ENCODE measurements at places on chromosomes 5 and 9.

DNA sequence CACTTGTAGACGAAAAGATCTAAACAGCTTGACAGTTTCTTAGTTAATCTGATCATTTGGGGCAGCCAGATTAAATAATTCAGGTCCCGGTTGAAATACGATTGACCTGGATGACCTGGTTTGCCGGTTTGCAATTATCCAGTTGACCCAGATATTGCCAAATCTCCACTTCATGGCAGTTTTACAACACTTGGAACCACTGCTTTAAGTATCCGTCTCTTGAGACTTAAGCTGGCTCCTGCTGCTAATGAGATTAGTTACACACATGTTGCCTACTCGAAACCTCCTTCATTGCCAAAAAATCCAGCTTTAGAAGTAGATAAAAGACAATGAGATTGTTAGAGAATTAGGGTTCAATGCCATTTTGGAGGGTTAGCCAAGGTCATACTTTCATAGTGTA lies 136.2 kb upstream of the HAPLN1 start:
- no peak for DNase-seq

DNA sequence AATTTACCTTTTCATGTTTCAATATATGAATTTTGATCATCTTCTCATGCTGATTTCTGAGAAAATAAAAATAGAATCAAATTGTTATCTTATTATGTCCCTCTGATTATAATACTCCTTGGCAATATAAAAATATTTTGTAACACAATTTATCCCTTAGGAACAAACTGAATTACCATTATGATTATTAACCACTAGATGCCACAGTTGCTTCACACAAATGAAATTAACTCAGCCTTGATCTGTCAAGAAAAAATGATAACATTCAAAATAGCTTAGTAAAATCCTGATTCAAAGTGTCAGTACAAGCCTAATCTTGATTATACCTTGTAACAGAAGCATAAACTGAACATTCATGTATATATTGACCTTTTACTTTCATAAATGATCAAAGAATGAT lies 4.8 kb upstream of the CHSY3 start:
- DNase-seq: no peak

DNA sequence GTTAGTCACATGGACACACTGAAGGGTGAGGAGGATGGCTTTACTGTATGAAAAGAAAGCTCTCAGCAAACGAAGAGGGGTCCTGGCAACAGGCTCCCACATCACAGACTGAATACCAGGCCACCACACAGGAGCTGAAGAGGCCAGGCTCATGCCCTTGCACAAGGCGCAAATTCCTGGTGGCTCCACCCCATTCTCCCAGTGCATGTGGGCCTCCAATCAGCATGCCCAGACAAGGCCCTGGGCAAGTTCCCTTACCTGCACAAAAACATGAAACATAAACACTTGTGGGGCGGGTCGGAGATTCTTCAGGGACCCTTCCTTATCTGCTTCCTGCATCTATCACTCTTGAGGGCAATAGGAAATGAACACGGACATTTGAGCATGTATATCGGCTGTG lies 935.8 kb upstream of the EDIL3 start:
- no peak for DNase-seq

DNA sequence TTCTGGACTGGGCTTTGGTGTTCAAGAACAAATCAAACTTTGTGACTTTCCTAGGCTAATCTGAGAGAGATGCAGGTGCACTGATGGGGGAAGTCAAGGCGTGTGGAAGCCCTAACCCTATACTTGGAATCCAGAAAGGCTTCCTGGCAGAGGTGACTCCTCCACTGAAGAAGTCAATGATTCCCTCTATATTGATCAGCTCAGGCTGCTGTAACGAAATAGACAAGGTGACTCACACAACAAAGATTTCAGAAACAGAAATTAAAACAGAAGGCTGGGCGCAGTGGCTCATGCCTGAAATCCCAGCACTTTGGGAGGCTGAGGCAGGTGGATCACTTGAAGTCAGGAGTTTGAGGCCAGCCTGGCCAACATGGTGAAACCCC lies 69.6 kb upstream of the GGTA1 start:
- DNase-seq: no peak

GRCh38 chr5:65480306-65480865 lies 1.3 kb downstream of the ADAMTS6 start:
- DNase-seq: peak; percentile 15

DNA sequence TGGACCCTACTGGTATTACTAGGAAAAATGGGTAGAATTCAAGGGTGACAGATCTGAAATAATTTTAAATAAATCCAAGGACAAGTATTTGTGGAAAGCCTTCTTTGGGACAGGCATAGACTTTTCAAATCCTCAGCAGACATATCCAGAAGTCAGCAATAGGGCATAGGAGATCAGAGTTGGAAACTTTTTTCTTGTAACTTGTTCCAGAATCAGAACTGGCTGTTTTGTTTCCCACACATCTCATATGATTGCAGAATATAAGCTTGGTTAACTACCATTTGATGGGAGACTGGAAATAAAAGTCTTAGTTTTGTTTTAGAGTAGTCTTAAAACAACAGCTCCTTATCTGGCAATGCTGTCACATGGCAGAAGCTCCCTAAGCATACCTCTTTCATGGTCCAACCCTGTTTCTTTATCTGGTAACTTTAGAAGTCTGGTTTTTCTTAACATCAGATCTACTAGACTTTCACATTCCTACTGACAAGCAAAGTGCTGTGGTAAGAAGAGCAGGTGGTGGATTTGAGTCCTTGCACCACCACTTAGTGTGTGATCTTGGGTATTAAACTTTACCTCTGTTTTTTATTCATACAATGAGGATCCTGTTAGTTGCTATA lies 25.1 kb downstream of the XRCC4 start:
- no peak for DNase-seq

- DNase-seq: no peak
Observed at GRCh38 chr5:158883502-158883901, 216.2 kb downstream of the EBF1 start.

DNA sequence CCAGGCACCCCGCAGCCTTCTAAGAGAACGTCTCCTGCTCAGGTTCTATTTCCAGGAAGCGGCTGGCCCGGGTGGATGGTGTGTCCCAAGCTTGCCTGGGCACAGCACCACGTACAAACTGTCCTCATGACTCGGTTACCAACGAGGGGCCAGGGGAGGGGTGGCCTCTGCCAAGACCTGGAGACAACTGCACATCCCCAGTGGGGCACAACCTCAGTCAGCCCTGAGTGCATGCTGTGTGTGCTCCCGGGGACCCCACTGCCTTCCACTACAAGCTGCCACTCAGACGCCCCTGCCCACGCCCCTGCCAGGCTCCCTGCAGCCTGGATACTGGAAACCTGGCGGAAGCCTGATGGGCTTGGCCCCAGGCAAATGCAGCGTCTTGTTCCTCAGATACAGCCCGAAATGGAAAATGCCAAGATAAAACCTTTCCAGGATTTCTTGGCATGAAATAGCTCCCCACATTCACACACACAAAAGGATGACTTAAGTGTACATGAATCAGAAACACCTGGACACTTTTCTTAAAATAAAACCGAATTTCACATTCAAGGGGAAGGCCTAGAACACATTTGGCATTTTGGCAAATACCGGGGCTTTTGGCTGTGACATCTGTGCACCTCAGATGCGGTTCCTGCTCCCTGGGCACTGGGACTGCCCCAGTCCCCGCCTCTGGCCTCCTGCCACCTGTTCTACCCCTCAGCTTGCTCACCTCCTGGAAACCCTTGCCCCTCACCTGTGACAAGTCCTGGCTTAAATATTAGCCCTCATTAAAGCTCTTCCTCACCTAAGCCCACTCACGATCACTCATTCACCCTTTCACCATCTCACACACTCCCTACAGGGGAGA lies 62.5 kb downstream of the COL23A1 start:
- peak; percentile 50 for DNase-seq

- no peak for DNase-seq
Observed at GRCh38 chr9:84671586-84672521, 2.3 kb downstream of the NTRK2 start.

- no peak for DNase-seq
Observed at GRCh38 chr9:99678566-99678965, 143.1 kb upstream of the NR4A3 start.

- DNase-seq: no peak
Observed at GRCh38 chr5:100889896-100890295, 13.2 kb downstream of the ST8SIA4 start.

Data from NB4 (cell line).